AG09309 (cell line): ENCODE measurements at places on chromosomes 7 and 10.
A peak's percentile ranks its signal among the peaks of the same experiment; 100 is the strongest.

- no peak for DNase-seq
Observed at GRCh38 chr10:99908512-99908911, 101.2 kb downstream of the DNMBP start.

DNA sequence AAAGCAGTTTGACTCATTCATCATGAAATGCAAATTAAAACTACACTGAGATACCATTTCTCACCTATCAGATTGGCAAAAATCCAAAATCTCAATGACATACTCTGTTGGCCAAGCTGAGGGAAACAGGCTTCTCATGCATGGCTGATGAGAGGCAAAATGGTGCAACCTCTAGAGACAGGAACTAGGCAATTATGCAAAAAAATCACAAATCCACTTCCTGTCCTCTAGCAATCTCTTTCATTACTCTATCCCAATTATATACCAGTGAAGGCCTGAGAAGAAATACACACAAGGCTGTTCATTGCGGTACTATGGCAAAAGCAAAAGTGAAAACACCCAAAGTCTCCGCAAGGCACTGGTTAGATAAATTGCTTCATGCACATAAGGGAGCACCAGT lies 25.9 kb upstream of the PTPRN2 start:
- DNase-seq: no peak

GRCh38 chr10:26211781-26212444 lies 4.7 kb upstream of the GAD2 start:
- DNase-seq: no peak

DNA sequence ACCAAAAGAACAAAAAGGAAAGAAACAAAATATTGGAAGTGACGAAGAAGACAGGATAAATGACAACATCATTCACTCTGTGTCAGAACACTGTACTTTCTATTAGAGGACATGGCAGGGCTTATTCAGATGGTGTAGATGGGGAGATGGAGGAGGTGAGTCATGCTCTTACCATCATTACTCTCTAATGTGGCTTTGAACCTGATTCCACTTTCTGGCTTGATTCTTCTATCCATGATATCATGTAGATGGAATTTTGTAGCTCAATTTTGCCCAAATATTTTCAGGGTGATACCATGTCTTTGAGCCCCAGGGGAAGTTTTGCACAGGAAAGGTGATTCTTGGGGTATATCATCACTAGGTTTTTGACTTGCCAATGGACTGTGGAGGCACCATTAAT lies 91.7 kb downstream of the CFAP58 start:
- DNase-seq: peak; percentile 44

DNA sequence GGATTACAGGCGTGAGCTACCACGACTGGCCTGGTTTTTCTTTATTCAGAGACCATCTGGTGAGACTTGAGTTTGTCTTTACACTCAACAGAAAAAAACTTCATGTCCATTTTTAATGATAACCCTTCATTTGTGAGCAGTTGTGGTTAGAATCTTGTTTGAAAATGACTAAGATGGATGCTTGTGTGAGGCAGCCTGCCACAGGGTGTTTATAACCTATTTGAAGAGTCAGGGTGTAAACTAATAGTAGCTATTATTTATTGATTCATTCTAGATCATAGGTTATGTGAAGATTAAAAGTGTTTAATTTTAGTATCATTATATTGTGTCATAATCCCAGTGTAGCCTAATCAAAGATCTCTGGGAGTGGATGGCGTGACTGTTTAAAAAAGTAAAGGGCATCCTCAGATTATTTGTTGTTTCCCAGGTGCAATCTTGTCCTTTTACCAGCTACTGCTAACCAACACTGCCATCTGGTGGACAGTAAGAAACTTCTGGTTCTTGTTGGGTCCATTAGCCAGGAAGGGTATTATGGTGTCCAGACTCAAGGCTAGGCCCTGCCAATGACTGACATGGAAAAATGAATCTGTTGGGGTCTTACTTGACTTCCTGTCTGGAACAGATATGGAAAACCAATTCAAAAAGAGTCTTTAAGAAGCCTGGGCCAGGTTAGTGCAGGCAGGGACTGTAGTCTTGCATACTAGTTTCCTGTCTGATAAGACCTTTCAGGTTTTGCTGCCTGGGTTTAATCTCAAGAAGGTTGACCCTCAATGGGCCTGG lies 24.9 kb downstream of the NRBF2 start:
- peak; percentile 84 for DNase-seq

- no peak for DNase-seq
Observed at GRCh38 chr7:156524818-156525597, 115.6 kb upstream of the RNF32 start.
